ENCODE measurements at places on chromosomes 13 and 19.

GRCh38 chr19:55145232-55145631 is 3.8 kb downstream of the TNNT1 start:
- no peak for DNase-seq

DNA sequence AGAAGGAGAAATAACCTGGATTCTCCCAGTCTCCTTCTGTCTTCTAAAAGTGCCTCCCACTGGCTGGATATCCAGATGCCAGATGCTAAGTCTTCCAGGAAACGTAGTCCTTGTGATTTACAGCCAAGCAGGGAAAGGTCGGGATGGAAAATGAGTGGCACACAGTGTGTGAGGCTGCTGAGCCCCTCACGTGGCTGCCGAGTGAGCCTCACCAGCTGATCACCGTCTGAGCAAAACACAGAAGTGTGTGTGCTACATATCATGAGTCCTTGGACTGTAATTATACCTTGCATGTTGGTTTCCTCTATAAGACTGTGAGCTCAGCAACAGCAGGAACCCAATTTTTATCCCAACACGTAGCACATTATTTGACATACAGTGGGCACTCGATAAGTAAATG is 15.1 kb downstream of the LHFPL6 start:
- no peak for DNase-seq

DNA sequence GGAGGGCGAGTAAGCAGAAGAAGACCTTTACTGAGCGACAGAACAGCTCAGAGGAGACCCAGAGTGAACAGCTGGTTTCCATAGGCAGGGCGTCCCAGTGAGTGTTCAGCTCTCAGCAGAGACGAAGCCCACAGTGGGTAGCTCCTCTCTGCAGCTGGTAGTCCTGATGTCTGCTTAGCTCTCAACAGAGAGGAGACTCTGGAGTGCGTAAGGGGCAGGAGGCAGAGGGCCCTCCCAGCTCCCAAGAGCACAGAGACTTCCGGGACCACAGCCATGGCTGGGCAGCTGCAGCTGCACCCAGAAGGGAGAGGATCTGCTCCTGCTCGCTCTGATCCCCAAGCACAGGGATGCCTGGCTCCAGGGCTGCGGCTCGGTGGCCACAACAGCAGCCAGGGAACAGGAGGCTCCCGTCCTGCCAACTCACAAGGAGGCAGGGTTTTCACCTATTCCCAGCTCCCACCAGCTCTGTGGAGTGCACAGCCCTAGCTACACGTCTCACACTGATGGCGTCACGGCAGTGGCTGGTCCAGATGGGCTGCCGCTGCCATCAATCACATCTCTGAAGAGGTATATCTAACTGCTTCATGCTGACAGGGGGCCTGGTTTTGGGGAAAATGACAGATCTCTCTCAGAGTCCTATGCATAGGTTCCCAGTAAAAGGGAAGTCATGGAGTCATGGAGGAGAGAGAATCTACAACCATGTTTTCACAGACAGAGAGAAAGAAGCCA is 2660.1 kb upstream of the PCDH20 start:
- no peak for DNase-seq

- no peak for DNase-seq
These were observed 4.6 kb downstream of the LINGO3 start for GRCh38 chr19:2303211-2303798.

Measured in substantia nigra (tissue), 51 donors.